ENCODE measurements at places on chromosomes 7 and 10.

DNA sequence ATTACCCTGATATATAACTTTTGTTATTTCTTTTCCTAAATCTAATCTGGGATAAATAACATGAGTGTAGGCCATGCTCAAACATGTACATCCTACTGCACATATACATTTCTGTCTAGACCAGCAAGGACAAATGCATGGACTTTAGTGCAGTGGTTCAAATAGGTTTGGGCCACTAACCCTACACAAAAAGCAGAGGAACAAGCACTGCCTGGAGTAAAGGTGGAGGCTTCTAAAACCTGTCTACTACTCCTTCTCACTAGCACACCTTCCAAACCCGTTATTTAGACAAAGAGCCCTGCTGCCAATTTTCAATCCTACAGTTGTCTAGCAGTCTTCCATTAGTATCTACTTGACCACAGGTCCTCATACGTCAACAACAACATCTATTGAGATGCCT, 34.8 kb downstream of the SGCE start:
- DNase-seq = no peak

DNA sequence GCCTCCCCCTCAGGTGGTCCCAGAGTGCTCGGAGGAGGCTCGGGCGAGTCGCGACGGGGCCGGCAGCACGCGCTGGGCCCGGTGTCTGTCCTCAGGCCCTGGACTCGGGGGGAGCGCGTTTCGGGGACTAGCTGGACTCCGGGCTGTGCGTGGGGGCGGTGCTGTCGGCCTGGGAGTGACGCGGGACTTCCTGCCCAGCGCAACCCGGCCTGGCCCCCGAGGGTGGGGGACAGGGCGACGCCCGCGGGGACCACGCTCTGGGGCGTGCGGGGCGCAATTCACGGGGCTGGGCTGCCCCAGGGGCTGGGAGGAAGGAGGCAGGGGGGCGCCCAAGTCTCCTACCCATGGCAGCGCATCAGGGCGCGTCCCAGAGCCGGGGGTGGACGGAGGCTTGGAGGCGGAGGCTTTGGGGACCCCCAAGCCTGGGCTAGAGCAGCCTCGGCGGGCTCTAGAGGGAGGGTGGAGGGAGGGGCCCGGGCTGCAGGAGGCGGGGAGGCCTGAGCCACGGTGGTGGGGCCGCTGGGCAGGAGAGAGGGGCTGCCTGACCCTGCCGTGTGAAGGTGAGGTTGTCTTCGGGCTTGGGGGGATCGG, 2.3 kb upstream of the VENTX start:
- no peak for DNase-seq

DNA sequence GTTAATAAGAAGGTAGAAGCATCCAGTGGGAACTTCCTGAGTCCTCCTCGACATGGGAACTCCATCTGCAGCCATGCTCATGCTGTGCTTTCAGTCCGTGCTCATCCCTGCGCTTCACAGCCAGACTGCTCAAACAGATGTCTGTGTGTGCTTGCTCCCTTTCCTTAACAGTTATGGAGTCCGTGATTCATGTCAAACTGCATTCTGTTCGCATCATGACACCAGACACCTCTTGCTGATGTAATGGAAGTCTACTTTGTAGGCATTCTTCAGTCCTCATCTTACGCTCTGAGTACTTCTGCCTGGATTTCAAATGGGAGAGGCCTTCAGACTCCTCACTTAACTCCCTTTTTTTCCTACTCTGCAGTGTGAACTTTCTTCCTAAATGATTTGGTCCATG, 304.9 kb downstream of the SUGCT start:
- DNase-seq = no peak

GRCh38 chr7:120460949-120461348, 188.0 kb downstream of the KCND2 start:
- DNase-seq = no peak

- no peak for DNase-seq
Measured at GRCh38 chr7:84913731-84914130, 273.1 kb downstream of the SEMA3D start.

DNA sequence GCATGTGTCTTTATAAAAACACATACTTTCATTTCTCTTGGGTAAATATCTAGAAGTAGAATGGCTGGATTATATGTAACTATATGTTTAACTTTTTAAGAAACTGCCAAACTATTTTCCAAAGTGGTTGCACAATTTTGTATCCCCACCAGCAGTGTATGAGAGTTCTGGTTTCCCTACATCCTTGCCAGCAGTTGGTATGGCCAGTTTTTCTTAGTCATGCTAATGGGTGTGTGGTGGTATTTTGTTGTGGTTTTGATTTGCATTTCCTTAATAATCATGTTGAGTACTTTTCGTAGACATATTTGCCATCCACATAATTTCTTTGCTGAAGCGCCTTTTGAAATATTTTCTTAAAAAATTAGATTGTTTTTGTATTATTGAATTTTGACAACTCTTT, 60.3 kb downstream of the NEUROG3 start:
- DNase-seq = no peak

- DNase-seq = no peak
Measured at GRCh38 chr7:115748123-115748738, 282.3 kb downstream of the TFEC start.

DNA sequence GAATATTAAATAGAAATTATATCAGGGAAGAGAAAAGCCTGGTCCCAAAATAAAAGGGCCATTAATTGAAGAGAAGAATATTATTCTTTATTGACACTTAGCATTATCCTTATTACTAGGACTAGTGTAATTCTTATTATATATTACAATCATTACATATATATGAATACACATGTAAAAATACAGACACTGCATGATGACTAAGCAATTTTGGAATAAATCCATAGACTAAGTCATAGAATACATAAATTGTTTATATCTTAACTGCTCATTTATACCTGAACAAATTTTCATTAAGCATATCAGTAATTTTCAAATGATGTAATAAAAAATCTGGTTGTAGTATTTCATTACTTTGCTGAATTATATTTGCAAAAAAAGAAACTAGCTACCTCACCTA, 29.7 kb upstream of the SLC13A1 start:
- no peak for DNase-seq

DNA sequence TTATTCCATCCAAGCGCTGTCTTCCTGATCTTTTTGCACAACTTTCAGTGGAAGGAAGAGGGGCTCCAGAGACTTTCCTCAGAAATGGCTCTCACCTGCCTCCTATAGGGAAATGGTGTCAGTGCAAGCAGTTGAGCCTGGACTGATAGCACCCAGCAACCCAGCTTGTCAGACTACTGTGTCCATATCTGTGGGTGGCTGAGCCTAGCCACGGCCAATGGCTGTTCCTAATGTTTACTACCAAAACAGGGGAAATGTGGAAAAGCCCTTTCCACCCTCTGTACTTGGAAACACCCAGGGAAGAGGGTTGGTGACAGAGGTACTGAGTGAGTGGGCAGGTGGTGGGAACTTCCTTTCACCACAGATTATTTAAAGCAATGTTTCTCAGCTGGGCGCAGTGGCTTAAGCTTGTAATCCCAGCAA, 4.3 kb upstream of the YKT6 start:
- DNase-seq = no peak

- DNase-seq = no peak
Measured at GRCh38 chr7:44104860-44105771, 971 bp downstream of the AEBP1 start.

DNA sequence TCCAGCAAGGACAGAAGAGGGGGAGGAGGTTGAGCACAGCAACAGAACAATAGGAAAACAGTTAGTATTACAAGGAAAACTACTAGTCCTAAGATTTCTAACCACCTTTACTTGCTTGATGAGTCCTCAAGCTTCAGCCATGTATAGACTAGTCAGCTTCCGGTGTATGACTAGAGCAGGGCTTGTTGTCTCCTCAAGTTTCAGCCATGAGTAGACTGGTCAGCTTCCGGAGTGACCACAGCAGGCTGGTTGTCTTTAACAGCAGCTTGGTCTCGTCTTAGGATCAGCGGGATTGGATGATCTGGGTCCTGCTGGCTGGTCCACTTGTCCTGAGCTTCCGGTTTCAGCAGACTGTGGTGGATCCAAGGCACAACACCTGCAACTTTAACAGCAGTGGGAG, 10.6 kb upstream of the ZNF239 start:
- DNase-seq = no peak

GRCh38 chr7:149161241-149161848, 14.1 kb downstream of the ZNF398 start:
- DNase-seq = no peak

GRCh38 chr7:77812290-77812685, 13.7 kb downstream of the PHTF2 start:
- peak; percentile 52 for DNase-seq

DNA sequence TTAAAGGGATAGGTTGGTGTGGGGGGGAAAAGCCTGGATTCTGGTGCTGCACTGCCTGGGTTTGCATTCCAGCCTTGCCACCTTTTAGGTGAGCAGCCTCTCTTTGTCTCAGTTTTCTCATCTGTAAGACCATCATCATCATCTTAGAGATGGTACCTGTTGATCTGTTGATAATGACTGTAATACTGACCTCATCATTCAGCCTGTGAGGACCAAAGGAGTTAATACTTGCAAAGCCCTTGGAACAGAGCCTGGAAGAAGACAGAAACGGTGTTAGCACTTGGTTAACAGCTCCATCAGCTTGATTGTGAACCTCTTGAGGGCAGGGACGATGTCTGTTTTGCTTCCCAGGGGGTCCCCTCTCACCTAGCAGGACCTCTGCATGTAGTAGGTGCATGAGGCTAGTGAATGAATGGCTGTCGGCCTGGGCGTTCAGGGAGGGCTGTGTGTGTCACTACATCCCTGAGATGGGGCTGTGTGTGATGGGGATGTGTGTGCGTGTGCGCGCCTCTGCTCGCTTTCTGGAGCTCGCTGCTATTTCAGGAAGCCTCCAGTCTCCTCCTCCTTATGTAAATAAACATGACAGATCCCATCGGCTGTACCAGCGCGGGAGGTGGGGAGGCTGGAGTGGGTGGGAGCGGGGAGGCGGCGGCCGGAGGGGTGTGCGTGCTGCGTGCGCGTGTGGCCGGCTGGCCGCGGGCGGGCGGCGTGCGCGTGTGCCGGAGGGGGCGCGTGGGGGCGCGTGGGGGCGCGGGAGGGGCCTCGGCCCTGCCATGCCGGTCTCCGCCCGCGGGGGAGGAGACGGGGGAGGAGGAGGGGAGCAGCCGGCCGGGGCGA, 61.2 kb downstream of the NEURL1 start:
- DNase-seq = no peak

DNA sequence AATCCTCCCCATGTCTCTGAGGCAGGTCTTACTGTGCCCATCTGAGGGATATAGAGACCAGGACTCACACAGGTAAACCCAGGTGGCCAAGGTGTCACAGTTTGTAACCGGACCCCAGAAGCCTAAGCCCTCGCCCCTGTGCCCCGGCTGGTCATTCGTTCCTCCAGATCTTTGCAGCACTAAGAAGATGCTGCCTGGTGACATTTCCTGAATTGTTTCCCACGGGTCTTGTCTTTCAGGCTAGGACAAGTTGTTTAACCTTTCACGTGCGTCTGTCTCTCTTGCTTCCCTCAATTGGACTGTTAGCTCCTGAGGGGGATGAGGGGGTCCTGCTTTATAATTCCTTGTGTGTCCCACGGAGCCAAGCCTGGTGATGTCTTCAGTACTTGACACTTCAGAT, 158.0 kb downstream of the KCNMA1 start:
- DNase-seq = no peak

DNA sequence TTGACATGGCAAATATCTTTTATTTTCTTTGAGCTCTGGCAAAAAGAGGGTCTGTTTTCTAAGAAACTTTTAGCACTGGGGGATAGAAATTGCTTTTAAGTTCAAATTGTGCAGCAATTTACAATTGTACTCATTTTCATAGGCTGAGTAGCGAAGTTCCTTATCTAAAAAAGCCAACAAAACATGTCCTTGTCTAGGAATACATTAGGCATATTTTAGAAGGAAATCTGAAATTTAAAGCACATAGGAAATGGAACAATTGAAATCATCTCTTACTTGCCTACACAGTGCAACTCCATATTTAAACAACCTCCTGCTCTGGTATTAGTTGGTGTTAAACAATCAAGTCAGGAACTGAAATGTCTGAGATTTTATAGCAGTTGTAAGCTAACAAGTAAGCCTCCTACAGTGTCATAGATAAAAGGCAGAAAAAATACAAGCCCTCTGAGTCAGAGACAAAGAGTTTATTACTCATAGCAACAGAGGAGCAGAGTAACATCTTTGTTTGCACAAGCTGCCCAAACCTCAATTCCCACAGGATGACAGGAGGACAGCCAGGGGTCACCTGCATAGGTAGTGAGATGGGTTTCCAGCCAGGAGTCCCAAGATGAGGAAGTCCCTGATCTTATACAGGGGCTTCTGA, 280.2 kb upstream of the HGF start:
- peak; percentile 23 for DNase-seq

DNA sequence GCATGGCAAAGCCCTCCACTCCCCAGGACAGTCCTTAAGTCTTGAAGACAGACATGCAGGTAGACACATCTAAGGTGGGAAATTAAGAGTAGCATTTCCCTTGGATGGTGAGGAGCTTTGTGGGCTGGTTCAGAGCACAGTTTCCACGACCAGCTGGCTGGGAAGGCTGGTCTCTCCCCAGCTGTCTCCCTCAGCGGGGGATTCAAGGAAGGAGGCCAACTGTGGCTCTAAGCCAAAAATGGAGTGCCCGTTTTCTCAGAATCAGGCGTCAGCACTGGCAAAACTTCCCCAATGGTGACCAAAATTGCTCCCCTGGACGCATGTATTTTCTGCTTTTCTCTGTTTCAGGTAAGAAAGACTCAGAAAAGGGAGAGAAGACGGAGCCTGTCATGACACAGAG, 230.6 kb upstream of the FZD8 start:
- no peak for DNase-seq

DNA sequence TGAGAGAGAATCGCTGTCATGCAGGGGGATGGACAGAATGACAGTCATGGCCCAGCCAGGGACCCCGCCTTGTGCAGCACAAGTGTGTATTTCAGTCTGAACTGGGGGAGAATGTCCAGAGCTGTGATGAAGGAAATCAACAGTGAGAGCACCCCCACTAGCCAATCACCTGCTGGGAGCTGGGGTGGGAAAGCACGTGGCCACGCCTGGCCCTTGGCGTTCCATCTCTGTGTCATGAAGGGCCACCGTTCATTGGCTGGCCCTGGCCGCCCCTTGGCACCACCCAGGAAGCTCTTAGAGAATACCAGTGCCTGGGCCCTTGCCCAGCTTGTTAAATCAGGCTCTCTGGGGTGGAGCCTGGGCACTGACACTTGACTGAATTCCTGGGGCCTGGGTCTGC, 22.8 kb downstream of the GRID1 start:
- no peak for DNase-seq

DNA sequence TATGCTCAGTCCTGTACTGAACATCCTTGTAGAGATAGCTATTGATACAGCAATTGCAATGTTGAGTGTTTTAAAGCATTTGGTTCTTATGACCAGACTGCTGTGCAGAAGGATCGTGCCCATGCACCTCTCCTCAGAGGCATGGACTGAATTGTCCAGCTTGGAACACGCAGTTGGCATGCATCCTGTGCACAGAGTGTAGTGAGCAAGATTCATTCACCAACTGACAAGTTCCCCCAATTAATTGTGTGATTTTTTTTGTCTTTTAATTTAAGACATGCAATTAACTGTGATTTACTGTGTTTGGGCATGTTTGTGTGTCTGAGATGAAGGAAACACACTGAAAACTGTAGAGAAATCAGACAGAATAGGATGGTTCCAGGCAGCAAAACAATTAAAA, 323.7 kb downstream of the CDK14 start:
- no peak for DNase-seq

Data from HS-27A (cell line).